Epithelial cell of prostate (primary cell): ENCODE measurements at places on chromosomes 2 and 18.

DNA sequence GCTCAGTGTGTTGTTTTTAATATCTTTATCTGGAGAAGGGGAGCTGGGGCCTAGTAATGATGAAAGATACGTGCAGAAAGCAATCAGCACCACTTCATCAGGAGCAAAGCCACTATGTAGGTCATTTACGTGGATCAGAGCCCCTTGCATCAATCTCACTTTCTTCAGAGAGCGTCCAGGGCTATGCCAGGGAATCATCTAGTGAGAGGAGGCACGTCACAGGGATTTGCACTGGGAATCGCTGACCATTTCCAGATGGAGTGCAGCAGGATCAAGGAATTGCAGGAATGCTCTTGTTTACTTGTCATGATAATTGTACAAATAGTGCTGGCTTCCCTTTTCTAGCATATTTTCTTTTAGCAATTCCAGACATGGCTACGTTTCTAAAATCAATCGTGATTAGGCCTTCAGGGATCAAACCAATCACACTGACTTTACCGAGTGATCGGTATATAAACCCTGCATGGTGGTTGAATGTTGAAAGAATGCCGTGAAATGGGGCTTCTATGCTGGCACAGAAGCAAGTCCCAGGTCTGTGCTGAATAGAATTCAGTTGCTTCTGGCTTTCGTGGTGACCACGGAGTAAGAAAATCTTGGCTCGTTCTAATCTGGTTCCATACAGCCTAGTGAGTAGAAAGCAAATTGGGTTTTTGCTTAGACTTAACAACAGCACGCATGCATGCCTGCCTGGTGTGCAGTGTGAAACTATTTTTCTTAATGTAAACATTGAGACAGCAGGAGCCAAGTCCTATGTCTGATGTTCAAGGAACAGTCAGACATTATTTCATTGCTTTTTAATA is 122.8 kb downstream of the TMEM200C start:
- DNase-seq = no peak

- no peak for DNase-seq
Measured at GRCh38 chr2:230879271-230879882, 14.6 kb downstream of the ITM2C start.

GRCh38 chr18:7741640-7742039 is 174.5 kb downstream of the PTPRM start:
- DNase-seq = no peak

- DNase-seq = no peak
Measured at GRCh38 chr2:120885321-120885720, 149.7 kb downstream of the GLI2 start.

- peak; percentile 91 for DNase-seq
Measured at GRCh38 chr2:45938649-45939511, 287.4 kb downstream of the PRKCE start.

DNA sequence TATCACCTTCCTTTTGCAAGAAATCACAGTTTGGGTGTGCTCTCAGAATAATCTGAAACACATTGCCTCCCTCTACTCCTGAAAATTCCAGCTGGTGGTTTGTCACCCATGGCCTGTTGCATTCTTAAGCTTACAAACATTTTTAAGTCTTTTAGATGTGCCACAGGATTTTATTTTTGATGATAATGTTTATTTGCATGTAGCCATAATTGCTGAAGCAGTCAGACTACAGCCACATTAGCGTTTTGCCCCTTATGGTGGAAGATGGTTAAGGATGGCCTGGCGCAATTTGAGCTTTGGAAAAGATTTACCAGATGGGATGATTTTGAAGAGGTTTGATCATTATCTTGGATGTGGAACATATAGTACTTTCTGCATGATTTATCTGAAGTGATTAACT is 439.5 kb downstream of the MEIS1 start:
- no peak for DNase-seq

DNA sequence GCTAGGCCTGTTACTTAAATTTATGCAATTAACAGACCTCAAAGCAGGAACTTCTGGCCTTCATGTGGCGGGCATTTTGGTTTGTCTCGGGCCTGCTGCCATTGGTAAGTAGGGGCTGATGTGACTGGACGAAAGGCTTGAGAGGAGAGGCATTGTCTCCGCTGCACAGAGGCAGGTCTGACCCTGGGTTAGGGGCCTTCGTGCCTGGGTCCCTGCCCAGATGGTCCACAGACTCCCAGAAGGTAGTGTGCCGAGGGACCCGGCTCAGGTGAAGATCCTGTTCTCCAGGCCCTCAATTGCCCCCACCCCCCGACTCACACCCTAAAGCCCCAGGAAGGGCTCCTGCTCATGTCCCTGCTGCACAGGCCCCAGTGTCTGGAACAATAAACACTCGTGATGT is 764.9 kb downstream of the TMEM182 start:
- no peak for DNase-seq

GRCh38 chr2:84942964-84943421 is 28.0 kb upstream of the KCMF1 start:
- DNase-seq = no peak

- no peak for DNase-seq
Measured at GRCh38 chr2:60294901-60295635, 258.4 kb downstream of the BCL11A start.

DNA sequence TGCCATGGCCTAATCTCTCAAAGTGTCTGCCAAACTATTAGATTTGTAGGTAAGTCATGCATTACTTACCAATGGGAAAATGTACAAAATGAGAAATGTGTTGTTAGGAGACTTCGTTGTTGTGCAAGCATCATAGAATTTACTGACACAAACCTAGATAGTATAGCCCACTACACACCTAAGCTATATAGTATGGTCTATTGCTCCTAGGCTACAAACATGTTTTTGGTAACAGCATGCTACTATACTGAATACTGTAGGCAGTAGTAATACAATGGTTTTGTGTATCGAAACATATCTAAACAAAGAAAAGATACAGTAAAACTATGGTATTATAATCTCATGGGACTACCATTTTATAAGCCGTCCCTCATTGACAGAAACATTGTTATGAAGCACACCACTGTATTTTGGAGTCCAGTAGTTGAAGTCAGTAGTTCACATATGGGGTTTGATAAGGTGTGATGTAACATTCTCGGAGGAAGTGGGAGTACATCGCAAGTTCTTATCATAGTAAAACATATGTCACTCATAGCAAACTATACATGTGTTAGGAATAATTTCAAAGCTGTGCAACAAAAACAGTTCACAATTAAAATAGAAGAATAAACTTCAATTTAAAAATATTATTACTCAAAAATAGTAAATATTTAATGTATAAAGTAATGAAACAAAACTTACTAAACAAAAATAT is 12.0 kb upstream of the GTF2A1L start:
- no peak for DNase-seq

- no peak for DNase-seq
Measured at GRCh38 chr2:19631871-19632270, 269.9 kb downstream of the TTC32 start.

DNA sequence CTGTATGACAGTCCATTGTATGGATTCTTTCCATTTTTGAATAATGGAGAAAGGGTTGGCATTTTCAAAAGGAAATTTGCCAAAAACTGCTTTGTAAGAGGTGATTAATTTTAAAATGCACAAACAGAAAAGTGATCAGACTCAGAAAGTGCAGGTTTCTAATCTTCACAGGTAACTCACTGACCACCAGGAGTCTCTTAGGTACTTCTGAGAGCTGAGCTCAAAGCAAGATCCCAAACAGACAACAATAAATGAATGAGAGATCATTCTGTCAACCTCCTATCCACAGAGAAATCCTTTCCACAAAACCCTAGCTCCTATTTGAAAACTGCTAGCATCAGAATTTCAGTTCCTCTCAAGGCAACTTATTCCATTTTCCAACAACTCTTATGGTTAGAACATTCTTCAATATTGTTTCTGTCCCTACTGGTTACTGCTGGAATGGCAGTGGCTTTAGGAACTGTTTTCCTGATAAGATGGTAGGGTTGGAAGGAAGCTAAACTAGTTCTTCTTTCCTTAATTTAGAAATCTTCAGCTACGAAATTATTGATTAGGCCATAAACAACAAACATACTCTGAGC is 20.6 kb upstream of the HAAO start:
- DNase-seq = no peak

DNA sequence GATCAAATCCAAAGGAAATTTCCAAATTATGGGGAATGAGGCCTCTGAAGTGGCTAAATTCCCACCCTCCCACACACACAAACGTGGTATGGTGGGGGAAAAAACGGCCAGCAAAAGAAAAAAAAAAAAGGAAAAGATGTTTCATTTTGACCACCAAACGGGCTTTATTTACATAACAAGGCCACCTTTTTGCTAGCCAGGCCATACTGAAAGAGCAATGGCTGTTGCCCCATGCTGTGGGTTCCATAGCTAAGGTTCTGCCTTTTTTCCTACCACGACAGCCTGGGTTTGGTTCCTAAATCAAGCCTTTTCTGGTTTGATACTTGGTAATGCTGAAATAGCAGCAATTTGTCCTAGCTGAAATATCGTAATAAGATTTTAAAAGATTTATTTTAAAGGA is 14.0 kb upstream of the IL1B start:
- DNase-seq = no peak

- peak; percentile 5 for DNase-seq
Measured at GRCh38 chr18:64717026-64717425, 568.1 kb upstream of the LINC00305 start.

GRCh38 chr2:210363876-210364275 is 48.9 kb upstream of the MYL1 start:
- no peak for DNase-seq

DNA sequence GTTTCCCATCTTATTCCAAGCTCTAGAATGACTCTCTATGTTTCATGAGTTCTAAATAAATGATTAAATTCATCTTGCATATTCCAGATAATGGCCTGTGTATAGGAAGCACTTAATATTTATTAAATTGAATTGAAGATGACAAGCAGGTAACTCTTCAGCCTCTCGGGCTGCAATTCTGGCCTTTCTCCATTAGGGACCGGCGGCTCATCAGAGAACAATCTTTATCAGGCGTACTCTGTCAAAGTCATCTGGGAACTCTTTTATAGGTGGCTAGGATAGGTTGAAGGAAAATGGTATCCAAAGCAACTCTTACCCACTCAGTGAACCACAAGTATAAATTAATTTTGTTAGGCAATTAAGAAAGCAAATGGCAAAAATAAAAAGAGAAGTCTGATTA is 308.5 kb downstream of the NOL4 start:
- DNase-seq = no peak

- DNase-seq = peak; percentile 22
Measured at GRCh38 chr2:72150157-72150860, 2.6 kb upstream of the CYP26B1 start.

DNA sequence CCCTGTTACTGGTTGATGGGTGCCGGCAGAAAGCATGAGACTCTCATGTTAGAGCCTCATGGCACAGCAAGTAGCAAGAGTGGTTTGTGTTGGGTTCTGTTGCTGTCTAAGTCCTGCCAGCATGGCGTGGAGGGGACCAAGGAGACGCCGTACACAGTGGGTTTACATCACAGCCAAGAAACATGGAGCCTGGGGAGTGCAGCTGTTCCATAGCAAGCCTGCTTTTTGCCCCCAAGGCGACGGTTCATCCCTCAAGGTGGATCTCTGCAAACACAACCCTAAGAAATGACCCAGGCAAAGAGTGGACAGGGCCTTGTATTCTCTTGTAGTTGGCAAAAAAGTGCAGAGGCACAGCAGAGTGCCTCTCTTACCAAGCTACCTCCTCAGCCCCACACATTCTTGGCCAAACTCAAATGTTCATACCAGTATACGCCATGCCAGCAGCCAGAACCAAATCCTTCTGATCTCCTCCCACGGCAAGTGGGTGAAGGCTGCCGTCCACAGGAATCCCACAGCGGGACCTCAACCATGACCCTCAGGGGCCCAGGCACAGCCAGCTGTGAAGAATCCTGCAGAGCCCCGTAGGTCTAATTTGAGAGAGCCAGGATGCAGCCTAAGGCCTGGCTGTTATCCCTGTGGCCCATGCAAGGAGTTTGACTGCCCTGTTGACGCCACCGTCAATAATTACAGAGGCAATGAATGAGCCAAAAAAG is 19.0 kb downstream of the SNED1 start:
- no peak for DNase-seq

GRCh38 chr2:225295102-225295501 is 104.4 kb upstream of the NYAP2 start:
- no peak for DNase-seq

DNA sequence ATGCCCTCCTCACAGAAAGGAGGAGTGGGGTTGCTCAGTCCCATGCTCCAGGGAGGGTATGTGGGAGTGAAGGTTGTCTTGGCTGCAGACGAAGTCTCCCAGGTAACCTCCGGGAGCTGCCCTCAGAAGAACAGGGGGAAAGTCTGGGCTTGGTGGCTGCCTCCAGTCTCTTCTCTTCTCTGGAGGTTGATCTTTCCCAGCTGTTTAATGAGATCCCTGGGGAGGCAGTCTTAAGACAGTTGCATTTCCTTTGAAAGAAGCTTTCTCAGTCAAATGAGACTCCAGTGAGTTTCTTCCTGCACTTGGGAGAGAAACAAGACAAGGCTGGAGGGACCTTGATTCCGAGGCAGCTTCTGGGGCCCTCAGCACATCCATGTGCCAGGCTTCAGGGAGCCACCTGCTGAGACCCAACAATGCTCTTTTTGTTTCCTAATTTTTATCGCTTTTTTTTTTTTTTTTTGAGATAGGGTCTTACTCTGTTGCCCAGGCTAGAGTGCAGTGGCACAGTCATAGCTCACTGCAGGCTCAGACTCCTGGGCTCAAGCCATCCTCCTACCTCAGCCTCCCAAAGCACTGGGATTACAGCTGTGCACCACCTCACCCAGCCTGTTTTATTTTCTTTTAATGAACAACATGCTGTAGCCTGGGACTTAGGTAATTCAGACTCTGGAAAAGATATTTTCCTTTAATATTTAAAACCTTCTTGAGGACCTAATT is 71.7 kb upstream of the TPO start:
- no peak for DNase-seq

- DNase-seq = no peak
Measured at GRCh38 chr2:43268066-43268953, 41.9 kb upstream of the ZFP36L2 start.

DNA sequence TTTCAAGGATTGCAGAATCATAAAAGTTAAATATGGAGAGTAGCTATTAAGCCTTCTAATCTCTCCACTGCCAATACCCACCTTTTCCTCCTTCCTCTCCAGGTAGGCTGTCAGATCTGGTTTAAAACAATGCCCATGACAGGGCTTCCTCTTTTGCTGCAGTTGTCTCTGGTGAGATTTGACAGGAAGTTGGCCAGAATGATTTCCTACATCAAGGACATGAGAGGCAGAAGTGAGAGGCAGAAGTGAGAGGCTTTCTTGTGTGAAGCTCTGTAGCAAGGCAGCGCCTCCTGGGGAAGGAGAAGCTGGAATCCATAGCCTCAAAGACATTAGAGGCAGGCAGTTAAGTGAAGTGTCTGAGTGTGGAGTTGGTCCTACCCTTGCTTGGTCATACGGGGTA is 385.7 kb downstream of the HRH4 start:
- no peak for DNase-seq

GRCh38 chr2:28172114-28172898 is 220.4 kb upstream of the FOSL2 start:
- peak; percentile 97 for DNase-seq
